ENCODE measurements at places on chromosomes 11 and 22.

DNA sequence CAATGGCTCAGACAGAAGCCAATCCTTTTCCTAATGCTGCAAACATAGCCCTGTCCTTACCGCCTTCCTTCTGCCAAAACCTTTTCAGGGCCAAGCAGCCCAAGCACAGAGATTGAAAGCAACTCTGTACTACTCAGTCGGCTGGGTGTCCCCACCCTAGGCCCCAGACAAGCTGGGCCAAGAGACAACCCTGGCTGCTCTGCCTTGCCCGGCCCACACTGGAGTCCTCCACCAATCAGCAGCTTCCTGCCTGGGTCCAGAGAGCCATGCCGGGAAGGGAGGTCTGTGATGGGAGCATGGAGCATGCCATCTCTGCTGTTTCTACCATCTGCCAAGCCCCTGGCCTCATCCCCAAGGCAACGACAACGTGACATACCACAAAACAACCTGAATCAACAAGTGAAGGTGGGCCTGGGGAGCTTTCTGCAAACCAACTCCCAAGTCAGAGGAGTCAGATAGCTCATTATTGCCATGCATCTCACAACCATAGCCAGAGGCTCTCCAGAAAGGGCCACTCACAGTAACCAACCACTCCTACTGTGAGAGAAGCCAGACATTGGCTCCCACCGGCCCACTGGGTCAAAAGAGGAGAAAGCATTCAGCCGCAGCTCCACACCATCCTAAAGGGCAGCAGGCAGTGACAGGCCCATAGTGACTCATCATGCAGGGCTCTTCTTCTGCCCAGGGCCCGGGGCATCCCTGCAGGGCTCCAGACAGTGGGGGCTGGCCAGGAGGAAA lies 18.2 kb downstream of the PATZ1 start:
- no peak for DNase-seq

DNA sequence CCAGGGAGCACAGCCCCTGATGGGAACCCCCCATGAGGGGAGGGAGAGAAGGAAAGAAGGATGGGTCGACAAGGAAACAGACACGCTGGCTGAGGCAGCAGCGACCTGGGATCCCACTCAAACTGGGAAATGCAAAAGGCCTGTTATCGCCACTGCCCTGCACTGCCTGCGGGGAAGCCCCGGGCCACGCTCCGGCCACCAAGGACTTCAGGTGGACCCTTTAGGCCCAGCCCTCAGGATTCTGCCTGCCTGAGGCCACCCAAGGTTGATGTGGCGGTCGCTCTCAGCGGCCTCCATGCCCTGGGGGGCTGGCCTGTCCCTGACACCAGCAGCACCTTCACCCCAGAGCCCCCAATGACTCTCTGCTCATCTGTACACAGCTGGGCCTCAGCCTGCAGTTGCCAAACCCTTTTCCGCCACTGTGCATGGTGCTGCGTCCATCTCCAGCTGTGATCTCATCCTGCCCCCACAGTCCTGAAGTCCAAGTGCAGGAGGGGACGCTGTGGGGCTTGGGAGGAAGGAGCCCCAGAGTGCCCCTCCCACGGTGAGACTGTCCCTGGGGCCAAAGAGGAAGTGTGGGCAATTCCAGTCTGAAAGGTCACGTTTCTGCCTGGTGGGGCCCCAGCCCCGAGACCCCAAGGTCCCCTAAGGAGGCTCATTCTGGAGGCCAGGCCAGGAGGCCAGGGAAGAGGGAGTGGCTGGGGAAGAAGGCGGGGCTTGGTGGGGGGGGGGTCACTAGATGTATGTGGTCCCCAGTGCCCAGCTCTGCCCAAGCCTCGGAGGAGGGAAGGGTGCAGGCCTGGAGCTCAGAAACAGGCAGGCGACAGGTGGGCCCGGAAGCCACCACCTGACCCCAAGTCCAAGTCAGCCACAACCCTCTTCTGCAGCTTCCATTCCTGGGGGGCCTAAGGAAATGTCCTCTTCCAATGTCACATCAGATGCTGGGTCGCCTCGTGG lies 31.6 kb downstream of the OSBPL5 start:
- DNase-seq = no peak

DNA sequence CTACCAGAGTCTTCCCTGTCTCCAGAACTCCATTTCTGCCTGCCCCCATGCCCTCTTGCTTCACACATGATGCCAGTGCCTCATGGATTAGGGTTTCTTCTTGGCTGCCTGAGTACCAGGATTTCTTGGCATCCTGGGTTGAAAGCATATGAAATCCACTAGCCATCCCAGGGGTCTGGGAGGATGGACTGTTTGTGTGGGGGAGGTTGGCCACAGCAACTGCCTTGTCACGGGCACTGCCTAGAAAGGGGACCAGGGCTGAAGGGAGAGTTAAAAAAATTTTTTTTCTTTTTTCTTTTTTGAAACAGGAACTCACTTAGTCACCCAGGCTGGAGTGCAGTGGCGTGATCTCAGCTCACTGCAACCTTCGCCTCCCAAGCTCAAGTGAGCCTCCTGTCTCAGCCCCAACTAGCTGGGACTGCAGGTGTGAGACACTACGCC lies 4.2 kb downstream of the USP35 start:
- no peak for DNase-seq

- no peak for DNase-seq
Measured at GRCh38 chr11:130613396-130613795, 165.0 kb downstream of the ADAMTS15 start.

DNA sequence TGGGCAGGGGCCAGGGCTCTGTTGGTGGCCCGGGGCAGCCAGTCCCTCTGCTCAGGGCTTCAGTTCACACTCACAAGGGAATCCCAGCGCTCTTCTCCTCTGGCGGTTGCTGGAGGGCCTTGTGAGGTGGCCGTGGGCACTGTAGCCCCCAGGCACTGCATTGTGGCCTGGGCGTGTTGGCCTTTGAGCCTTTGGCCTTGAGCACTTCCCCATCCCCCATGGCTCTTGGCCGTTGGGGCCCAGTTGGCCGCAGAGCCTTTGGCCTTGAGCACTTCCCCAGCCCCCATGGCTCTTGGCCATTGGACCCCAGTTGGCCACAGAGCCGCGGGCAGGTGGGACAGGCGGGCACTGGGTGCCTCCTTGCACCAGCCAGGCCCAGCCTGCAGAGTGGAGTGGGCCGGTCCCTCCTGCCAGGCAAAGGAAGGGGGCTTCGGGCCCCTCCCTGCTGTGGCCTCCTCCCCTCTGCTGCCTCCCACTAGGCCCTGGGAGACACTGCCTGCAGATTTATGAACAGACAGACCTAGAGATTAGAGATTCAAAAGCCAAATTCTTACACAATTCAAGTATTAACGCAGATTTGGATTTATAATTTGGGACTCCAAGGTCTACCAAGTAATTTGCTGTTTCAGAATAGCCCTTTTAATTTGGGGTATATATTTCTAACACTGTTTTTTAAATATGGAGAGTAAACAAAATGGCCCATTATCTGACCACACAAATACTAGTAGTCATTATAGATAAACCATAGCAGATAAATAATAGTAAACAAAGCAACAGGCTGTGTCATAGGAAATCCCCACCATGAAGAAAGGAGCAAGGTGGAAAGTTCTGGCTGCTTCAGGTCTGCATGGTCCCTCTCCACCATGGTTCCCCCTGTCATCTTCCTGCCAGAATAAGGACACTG lies 18.2 kb upstream of the TXNRD2 start:
- DNase-seq = no peak

All from AG09319 (cell line).